ENCODE measurements at places on chromosomes 13 and 19. TPM values are rescaled to one million over a fixed set of nuclear protein-coding genes. Genes with fewer than 3 reads are reported as not detected.
A peak's percentile ranks its signal among the peaks of the same experiment; 100 is the strongest.

Gene OR7D2
- total RNA-seq = not detected

DNA sequence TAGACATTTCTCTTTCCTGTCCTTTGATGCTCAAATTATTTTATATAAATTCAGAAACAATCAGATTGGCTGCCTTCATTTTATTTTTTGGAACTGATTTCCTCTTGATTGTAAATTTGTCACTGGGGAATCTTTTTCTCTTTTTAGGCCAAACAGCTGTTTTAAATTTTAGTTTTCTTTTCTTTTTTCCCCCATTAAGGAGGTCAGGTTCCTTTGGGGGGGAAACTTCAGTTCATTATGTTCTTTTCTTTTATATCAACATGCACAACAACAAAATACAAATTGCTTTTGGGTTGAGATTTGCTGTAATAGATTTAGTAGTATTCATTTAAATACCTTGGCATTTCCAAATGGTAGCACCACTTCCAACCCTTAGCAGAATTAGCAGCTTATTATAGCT lies 264.8 kb upstream of the SPRY2 start:
- H3K27ac ChIP-seq = no peak overlapping the region
- H3K36me3 ChIP-seq = no peaks in the 10 kb centered on the region
- no peak overlapping the region for H3K4me3 ChIP-seq
- no peaks in the 10 kb centered on the region for H3K4me1 ChIP-seq
- DNase-seq = no peak

- H3K4me1 ChIP-seq = peaks cover 12% of the 10 kb centered on the region
- H3K4me3 ChIP-seq = peak overlapping the region; percentile 73
- DNase-seq = peak; percentile 89
- no peaks in the 10 kb centered on the region for H3K36me3 ChIP-seq
- H3K27me3 ChIP-seq = no peaks in the 10 kb centered on the region
These were observed 7.3 kb upstream of the TLE2 start for GRCh38 chr19:3036119-3036976.

DNA sequence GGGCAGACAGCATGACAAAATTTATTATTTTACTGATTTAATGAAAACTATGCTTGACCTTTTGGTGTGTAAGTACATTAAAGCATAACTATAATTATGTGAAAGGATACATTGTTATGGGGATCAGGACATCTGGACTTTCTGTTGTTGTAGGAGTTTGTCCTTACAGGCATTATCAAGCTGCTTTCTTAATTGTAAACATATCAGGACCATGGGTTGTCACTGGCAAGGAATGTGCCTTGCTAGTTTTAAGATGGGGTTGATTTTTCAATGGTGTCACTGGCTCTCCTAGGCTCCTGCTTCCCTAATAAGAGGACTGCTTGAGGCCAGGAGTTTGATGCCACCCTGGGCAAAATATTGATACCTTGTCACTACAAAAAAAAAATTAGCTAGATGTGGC lies 32.6 kb downstream of the KBTBD6 start:
- no peaks in the 10 kb centered on the region for H3K36me3 ChIP-seq
- no peak overlapping the region for H3K27ac ChIP-seq
- no peaks in the 10 kb centered on the region for H3K4me1 ChIP-seq
- H3K4me3 ChIP-seq = no peak overlapping the region
- no peak for DNase-seq
- no peaks in the 10 kb centered on the region for H3K27me3 ChIP-seq

DNA sequence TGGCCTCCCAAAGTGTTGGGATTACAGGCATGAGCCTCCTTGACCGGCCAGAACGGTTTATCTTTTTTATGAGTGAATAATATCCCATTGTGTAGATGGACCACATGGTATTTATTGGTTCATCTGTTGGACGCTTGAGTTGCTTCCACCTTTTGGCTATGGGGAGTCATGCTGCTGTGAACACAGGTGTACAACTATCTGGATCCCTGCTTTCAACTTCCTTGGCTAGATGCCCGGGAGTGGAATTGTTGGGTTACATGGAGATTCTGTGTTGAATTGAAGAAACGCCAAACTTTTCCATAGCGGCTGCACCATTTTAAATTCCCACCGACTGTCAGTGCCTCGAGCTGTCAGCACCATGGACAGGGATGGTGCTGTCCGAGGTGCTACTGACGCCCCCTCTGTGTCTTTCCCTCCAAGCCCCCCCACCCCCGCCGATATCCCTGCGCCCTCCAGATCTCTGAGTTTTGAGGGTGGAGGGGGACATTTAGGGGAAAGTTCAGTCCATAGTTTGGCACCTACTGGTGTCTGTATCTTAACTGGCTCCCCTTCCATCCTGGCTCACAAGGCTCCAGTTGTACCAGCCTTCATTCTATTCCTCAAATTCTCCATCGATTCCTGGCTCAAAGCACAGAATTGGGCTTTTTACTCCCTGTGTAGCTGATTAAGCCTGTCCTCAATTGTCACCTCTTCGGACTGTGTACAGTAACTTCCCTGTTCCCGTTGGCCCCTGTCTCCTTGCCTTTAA lies 27.3 kb downstream of the PNPLA6 start:
- no peak overlapping the region for H3K4me3 ChIP-seq
- no peak for DNase-seq
- peaks cover 21% of the 10 kb centered on the region for H3K36me3 ChIP-seq
- H3K27me3 ChIP-seq = no peaks in the 10 kb centered on the region
- no peak overlapping the region for H3K27ac ChIP-seq

Gene ZIC5
- total RNA-seq = not detected

DNA sequence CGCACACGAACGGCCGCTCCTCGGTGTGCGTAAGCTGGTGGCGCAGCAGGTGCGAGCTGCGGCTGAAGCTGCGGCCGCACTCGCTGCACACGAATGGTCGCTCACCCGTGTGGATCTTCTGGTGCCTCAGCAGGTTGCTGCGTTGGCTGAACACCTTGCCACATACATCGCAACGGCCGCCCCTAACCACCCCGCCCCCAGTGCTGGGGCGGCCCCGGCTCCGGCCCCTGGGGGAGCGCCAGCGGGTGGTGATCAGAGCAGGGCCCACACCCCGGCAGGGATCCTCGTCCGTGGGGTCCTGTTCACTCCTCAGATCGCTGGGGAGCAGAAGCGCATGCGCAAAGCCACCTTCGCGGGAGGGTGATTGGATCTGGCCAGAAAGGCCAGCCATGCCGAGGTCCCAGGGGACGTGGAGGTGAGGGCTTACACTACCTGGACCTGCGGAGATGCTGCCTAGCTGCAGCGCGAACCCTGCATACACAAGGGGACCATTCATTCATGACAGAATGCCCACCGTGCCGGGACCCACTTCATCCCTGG lies 4.7 kb upstream of the UBE2M start:
- H3K36me3 ChIP-seq = no peaks in the 10 kb centered on the region

Gene CGB2
- total RNA-seq = not detected

- H3K4me3 ChIP-seq = peak overlapping the region; percentile 28
- H3K27me3 ChIP-seq = no peaks in the 10 kb centered on the region
- peaks cover 23% of the 10 kb centered on the region for H3K4me1 ChIP-seq
- DNase-seq = peak; percentile 35
These were observed 11.0 kb downstream of the CYTH2 start for GRCh38 chr19:48480183-48480557.

Gene TMEM38A
- 1.6 TPM for total RNA-seq

DNA sequence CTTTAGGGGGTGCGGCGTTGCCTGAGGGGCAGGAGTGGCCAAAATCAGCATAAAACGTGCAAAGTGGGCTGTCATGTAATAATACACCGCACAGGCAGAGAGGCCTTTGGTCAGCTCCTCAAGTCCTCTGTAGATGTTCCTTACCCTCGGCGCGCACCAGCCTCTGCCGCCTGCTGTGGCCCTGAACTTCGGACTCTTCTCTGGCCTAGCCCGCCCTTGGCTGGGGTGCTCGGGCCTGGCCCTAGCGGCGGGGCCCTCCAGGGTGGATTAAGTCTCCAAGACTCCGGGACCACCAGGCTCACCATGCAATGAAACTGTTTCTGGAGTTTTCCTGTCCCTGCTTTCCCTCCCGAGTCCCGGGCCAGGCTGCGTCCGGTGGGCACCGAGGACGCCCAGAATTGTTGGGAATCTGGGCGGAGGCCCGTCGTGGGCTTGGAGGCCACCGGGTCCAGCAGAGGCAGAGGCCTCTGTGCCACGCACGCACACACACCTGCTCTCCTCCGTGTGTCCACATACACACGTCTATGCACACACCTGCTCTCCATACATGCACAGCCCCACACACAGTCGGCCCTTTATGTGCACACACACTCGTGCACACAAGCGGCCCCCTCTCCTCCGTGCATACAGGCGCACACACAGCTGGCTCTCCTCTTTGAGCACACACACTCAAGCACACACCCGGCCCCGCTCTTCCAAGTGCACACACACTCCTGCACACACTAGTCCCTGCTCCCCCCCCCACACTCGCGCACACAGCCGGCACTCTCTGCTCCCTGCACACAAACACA lies 1.5 kb upstream of the TFDP1 start:
- H3K4me3 ChIP-seq = no peak overlapping the region
- H3K27me3 ChIP-seq = peaks cover 13% of the 10 kb centered on the region
- H3K27ac ChIP-seq = no peak overlapping the region
- peaks cover 4% of the 10 kb centered on the region for H3K36me3 ChIP-seq
- DNase-seq = no peak

DNA sequence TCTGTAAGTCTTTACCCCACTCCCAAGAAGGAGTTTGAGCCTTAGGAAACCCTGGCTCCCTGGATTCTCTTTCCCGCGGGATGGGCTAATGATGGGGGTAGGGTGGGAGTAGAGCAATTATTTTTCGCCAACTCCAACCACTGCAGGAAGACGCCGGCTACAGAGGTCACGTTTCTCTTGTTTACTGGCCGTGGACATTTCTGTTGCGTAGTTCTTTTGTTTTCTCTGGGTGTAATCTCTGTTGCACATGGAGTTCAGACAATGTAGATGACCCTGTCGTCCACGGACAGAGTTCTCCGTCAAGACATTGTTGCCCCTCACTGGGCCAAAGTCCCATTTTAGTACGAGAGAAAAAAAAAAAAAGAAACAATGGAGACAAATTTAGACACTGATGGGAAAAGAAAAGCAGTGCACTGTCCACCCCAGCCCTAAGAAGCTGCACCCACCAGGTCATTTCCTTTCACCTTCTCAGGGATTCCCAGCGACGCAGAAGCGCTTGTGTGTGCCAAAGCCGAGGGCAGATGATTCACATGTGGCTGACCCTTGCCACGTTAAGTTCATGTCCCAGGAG lies 133.9 kb upstream of the ARGLU1 start:
- H3K27ac ChIP-seq = no peak overlapping the region
- peak; percentile 63 for DNase-seq
- H3K36me3 ChIP-seq = no peaks in the 10 kb centered on the region
- H3K4me1 ChIP-seq = no peaks in the 10 kb centered on the region
- no peaks in the 10 kb centered on the region for H3K27me3 ChIP-seq

- DNase-seq = peak; percentile 95
- H3K27ac ChIP-seq = peak overlapping the region; percentile 78
- H3K27me3 ChIP-seq = no peaks in the 10 kb centered on the region
- peaks cover 24% of the 10 kb centered on the region for H3K36me3 ChIP-seq
These were observed 2.9 kb upstream of the DCUN1D2 start for GRCh38 chr13:113493315-113493951.

GRCh38 chr19:38318660-38319059 lies 985 bp upstream of the KCNK6 start:
- peaks cover 39% of the 10 kb centered on the region for H3K4me1 ChIP-seq
- no peaks in the 10 kb centered on the region for H3K36me3 ChIP-seq
- no peaks in the 10 kb centered on the region for H3K27me3 ChIP-seq
- no peak overlapping the region for H3K27ac ChIP-seq
- no peak overlapping the region for H3K4me3 ChIP-seq
- peak; percentile 50 for DNase-seq

Gene DMKN
- not detected for total RNA-seq

Gene SWSAP1
- total RNA-seq = 2.7 TPM

DNA sequence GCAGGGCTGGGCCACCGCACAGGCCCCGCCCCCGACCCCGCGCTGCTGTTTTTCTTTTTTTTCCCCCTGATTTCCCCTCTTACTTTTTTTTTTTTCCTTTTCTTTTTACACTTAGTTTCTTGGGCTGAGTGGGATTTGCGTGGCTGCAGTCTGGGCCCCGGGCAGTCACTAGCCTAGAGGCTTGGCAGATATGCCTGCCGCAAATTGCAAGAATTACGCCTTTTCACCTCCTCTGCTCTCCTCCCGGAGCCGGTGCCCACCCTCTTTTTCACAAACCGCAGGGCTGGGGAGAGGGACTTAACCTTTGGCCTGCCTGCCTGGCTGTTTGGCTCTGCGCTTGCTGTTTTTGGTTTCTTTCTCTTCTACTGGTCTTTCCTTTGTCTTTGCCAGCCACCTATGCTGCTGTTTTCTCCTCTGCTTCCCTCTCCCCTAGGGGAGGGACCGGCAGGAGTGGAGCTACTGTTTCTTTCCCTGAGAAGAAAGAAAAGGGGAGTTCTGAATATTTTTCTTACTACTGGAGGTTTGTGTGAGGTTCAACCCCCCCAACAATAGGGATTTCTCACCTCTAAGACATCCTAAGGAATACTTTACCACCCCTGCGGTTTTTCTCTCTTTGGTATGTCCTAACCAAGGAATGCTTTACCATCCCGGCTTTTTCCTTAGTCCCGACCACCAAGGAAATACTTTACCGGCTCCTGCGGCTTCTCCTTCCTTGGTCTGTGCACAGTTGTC lies 11.0 kb downstream of the ZNF552 start:
- peak overlapping the region; percentile 69 for H3K27ac ChIP-seq
- peaks cover 7% of the 10 kb centered on the region for H3K36me3 ChIP-seq
- DNase-seq = peak; percentile 71

DNA sequence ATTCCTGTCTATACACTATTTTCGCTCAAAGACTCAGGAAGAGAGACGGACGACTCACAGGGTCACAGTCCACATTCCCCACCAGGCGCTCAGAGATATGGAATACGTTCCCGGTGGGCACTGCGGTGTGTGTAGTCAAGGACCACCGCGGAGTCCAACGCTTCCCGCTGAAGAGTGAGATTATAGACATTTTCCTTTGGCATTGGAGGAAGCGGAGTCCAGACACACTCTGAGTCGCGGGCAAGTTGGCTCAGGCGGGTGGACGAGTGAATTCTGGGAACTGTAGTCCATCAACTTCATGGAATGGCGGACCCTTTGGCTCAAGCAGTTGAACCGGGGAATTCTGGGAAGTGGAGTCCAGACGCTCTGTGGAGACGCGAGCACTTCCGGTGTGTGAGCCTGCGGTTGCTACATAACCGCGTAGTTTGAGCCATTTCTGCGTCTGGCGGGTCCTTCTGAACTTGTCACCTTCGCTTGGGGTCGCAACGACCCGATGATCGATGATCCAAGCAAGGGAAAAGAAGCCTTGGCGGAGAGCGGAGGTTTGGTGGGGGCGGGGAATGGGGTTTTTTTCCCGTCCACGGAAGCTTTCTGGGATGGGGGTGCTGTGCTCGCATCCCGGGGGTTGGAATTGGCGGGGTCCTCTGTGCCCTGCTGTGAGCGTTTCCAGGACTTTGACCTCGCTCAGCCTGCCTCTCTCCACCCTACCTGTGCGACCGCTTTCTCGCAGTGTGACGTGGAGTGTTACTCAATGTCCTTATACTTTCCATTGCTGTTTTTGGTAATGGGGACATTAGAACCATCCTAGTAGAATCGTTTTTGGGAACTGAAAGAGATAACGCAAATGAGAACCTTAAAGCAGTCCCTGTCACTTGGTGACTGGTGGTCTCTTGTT lies at the start of gene ZNF230:
Gene ZNF230 (plus strand): TSS at position 392 of the 895 bp plus-strand sequence. CDS start 4,122 bp downstream, outside the sequence.
- H3K27me3 ChIP-seq = no peaks in the 10 kb centered on the region
- peak within 1 kb of the TSS; percentile 59 for H3K4me3 ChIP-seq
- DNase-seq = peak; percentile 96
- H3K27ac ChIP-seq = peak within 1 kb of the TSS; percentile 36

- no peak overlapping the region for H3K27ac ChIP-seq
- no peak for DNase-seq
- peaks cover 16% of the 10 kb centered on the region for H3K36me3 ChIP-seq
- peaks cover 19% of the 10 kb centered on the region for H3K4me1 ChIP-seq
- H3K4me3 ChIP-seq = no peak overlapping the region
These were observed 10.5 kb downstream of the DAZAP1 start for GRCh38 chr19:1417681-1418495.

- H3K27ac ChIP-seq = no peak overlapping the region
- H3K36me3 ChIP-seq = no peaks in the 10 kb centered on the region
- H3K4me1 ChIP-seq = peaks cover 20% of the 10 kb centered on the region
- no peak for DNase-seq
These were observed 49.4 kb downstream of the SACS start for GRCh38 chr13:23384111-23384510.
